Daoy (cell line): ENCODE measurements at places on chromosomes 5 and 9. TPM values are rescaled to one million over a fixed set of nuclear protein-coding genes. Genes with fewer than 3 reads are reported as not detected.

DNA sequence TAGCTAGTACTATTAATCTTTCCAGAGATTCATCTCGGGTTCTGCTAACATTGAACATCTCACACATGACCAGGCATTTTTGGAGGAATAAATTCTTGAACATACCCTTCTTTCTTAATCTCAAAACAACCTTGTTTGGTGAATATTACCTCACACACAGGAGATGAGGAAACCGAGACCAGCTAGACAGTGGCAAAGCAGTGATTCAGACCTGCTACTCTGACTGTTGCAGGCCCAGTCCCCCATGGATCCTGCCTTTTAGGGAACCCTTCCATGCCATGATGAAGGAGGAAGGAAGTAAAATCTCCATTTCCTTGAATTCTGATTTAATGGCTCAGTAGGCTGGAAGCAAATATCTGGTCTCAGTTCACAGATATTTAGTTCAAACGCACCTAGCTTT, 2.6 kb downstream of the PCSK5 start:
- DNase-seq: peak; percentile 9

DNA sequence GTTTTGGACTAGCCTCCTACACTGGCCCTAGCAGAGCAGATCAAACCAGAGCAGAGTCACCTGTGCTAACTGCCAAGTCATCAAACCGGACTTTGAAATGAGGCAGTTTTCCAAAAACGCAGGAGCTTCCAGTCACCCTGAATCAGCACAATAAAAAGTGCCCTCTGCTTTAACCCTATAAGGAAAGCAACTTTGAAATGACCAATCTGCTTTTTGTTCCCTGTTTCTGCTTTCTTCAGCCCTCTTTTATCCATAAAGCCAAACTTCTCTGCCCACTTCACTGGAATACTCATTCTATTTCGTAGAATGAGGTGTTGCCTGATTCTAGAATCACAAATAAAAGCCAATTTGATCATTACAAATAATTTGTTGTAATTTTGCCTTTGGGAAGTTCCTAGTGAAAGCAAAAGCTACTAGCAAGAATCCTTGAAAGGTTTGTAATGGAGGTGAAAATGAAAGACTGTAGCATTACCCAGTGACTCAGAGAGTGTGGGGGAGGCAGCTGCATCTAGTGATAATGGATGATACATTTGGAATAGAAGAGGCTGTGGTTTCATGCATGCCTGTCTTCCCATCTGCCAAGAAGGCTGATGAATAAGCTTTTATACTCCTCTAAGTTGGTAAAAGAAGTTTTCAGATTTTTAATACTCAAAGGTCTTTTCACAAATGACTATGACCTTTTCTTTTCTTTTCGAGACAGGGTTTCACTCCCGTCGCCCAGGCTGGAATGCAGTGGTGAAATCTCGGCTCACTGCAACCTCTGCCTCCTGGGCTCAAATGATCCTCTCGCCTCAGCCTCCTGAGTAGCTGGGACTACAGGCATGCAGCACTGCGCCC, 14.9 kb downstream of the SPAAR start:
- DNase-seq: peak; percentile 95

DNA sequence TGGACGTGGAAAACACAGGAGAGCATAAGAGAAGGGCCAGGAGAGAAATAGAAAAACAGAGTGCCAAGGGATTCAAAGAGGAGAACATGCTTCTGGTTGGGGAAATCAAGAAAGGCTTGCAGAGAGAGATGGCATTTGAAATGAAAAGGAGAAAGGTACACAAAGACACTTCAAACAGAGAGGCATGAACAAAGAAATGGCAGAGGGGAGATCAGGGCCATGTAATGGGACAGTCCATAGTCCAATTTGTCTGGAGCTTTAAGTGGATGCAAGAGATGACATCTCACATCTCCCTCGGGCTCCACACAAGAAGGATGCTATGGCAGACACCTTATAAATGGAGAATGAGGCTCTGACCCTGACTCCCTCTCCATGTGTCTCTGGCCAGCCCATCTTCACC, 331.1 kb downstream of the MLLT3 start:
- DNase-seq: no peak

DNA sequence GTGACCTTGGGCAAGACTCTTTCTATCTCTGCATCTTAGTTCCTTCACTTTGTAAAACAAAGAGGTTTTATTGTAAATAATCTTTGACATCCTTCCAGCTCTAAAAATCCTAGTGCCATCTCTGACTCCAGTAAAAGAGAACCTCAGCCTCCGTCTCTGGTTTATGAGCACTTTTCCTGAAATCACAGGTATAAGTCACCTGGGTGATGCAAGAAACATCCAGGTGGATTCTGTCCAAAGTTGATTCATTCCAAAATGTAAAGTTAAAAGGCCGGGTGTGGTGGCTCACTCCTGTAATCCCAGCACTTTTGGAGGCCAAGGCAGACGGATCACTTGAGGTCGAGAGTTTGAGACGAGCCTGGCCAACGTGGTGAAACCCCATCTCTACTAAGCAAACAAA, 21.1 kb upstream of the UBAP2 start:
- DNase-seq: no peak

Gene ORM2
- total RNA-seq: not detected in 2 replicates

Gene PCSK5
- total RNA-seq: 1.4 TPM in 2 replicates

Gene SLCO6A1
- total RNA-seq: 0.48 TPM in 1 of 2 replicates, not detected in the other

Gene OCLN
- 30.8 and 39.0 TPM in 2 replicates for total RNA-seq
